ENCODE measurements at places on chromosomes 2 and 18. TPM values are rescaled to one million over a fixed set of nuclear protein-coding genes. Genes with fewer than 3 reads are reported as not detected.

ALLC gene
- total RNA-seq: 0.25 TPM

CLEC4F gene
- total RNA-seq: not detected

CDH2 gene
- total RNA-seq: 35.9 TPM

GATA6 gene
- total RNA-seq: 13.4 TPM

PLGLB2 gene
- 418 TPM for total RNA-seq

GRCh38 chr2:216645636-216645950, 12.4 kb downstream of the IGFBP2 start:
- no peak overlapping the region for H3K4me3 ChIP-seq
- H3K4me1 ChIP-seq: peaks cover 7% of the 10 kb centered on the region
- DNase-seq: no peak
- H3K27me3 ChIP-seq: no peaks in the 10 kb centered on the region
- H3K36me3 ChIP-seq: peaks cover 6% of the 10 kb centered on the region

DNA sequence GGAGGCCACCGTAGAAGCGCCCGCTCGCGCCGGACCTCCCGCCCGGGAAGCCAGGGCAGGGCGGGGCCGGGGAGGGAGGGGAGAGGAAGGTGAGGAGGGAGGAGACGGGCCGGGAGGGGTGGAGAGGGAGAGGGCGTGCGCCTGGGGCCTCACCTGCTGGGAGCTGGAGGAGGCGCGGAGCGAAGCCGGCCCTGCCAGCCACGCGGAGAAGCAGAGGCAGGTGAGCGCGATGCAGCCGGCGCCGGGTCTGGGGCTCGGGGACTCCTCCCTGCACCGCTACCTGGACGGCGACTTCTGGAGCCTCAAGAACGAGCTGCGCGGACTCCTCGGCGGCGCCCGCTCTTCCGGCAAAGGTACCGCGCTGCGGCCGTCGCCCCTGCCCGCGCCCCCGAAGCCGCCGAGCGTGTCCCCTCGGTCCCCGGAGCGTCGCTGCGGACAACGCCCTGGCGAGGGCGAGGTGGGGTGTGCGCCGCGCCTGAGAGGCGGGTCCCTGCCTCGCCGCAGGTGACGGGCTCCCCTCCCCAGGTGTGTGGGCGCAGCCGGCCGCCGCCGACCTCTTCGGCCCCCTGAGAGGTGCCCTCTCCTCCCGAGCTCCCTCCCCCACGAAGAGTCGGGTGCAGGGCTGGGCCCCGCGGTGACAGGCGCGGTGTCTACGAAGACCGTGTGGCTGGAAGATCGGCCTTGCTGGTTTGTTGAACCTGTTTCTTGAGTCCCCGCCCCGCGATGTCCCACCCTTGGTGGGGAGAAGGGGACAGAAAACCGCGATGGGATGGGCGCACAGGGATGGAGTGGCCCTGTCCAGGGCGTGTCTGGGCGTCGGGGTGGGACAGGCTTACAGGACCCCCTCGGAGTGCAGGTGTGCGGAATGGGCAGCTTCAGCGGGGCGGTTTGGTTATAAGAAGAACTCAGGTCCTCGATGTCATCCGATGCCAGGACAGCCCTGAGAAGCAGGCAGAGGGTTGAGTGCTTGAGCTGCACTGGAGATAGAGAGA, at the start of gene ACOXL:
Gene ACOXL, plus strand, starts transcription at position 152 of the 992 bp plus-strand sequence. CDS start 35,817 bp downstream, outside the sequence.
- DNase-seq: no peak
- peaks cover 25% of the 10 kb centered on the region for H3K27me3 ChIP-seq
- H3K4me3 ChIP-seq: no peak within 1 kb of the TSS
- no peak within 1 kb of the TSS for H3K27ac ChIP-seq
- H3K36me3 ChIP-seq: no peaks in the 10 kb centered on the region

DNA sequence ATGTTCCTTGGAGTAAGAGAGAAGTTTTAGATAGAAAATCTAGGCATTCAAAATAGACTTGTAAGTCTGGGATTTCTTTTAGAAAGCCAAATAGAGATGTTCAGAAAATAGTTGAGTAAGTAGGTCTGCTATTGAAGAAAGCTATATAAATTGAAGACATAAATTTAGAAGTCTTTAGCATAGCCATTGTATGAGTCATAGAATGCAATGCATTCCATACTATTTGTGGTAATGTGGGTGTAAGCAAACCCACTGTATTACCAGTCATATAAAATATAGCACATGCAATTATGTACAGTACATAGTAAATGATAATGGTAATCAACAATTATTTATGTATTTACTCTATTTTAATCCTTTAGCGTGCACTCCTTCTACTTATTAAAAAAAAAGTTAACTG, 14.1 kb downstream of the MC4R start:
- DNase-seq: no peak
- H3K4me1 ChIP-seq: no peaks in the 10 kb centered on the region
- peaks cover 1% of the 10 kb centered on the region for H3K36me3 ChIP-seq
- no peaks in the 10 kb centered on the region for H3K27me3 ChIP-seq
- no peak overlapping the region for H3K4me3 ChIP-seq

DNA sequence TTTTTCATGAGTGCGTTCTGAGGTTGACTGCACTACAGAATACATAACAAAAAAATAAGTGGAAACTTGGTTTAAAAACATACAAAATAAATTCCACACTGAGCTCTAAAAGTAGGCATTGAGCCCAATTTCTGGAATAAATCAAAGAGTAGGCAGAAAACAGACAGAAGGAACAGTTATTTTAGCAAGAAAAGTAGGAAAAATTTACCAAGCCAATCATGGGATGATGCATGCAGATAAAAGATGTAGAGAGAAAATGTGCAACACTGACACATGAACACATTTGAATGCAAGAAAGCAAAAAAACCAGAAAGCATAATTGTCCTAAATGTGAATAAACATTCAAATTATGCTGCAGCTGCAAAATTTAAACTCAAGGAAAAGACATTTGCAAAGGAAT, 308.3 kb downstream of the DLGAP1 start:
- no peaks in the 10 kb centered on the region for H3K4me1 ChIP-seq
- no peak overlapping the region for H3K27ac ChIP-seq
- no peaks in the 10 kb centered on the region for H3K27me3 ChIP-seq
- no peaks in the 10 kb centered on the region for H3K36me3 ChIP-seq

GRCh38 chr2:45793305-45793962, 142.0 kb downstream of the PRKCE start:
- no peak for DNase-seq

DNA sequence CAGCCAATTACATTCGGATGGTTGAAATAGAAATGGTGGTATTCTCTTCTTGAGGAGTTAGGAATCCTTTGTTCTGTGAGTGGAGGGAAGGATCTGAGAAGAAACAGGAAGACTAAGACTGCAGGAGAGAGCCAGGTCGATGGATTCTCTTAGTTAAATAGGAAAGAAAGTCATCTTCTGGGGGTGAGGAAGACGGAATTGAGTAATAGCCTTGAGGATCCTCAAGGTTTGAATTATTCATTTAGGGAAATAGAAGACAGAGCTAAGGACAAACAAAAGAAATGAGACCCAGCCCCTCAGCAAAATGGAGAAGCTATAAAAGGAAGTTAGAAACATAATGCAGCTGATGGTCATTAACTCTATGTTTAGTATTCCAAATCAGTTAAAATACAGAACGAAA, 1.8 kb downstream of the LAPTM4A start:
- peak overlapping the region; percentile 70 for H3K4me3 ChIP-seq
- H3K27ac ChIP-seq: peak overlapping the region; percentile 97
- peaks cover 20% of the 10 kb centered on the region for H3K4me1 ChIP-seq
- no peaks in the 10 kb centered on the region for H3K36me3 ChIP-seq

DNA sequence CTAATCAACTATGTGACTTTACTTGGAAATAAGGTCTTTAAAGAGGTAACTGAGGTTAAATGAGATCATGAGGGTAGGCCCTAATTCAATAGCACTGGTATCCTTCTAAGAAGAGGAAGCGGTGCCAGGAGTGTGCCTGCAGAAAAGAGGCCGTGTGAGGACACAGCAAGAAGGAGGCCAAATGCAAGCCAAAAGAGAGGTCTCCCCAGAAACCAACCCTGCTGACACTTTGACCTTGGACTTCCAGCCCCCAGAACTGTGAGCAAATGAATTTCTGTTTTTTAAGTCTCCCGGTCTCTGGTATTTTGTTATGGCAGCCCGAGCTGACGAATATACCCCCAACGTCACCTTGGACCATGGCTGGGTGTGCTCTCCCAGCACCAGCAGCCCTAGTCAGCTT, 257.5 kb upstream of the NCKAP5 start:
- H3K36me3 ChIP-seq: no peaks in the 10 kb centered on the region
- no peak for DNase-seq
- no peak overlapping the region for H3K4me3 ChIP-seq
- H3K4me1 ChIP-seq: no peaks in the 10 kb centered on the region

DNA sequence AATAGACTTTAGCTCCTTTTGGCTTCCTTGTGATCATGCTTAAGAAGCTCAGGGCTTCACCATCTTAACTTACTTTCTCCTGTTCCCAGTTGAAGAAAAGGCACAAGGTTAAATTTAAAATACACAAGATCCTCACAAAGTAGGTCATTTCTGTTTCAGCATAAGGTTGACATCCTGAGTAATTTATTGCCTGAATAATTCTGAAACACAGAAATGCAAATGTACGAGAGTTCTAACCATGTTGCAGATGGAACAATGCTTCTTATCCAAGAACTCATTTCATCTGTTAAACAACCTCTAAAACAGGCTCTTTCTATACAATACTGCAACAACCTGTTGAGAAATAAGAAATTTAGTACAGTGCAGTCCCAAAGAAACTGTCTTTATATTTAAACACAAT, 395.2 kb downstream of the BCL11A start:
- H3K4me1 ChIP-seq: no peaks in the 10 kb centered on the region
- no peak overlapping the region for H3K27ac ChIP-seq
- no peaks in the 10 kb centered on the region for H3K36me3 ChIP-seq
- no peaks in the 10 kb centered on the region for H3K27me3 ChIP-seq

- no peak overlapping the region for H3K4me3 ChIP-seq
- H3K27ac ChIP-seq: no peak overlapping the region
- no peak for DNase-seq
- H3K4me1 ChIP-seq: no peaks in the 10 kb centered on the region
- H3K36me3 ChIP-seq: no peaks in the 10 kb centered on the region
- H3K27me3 ChIP-seq: no peaks in the 10 kb centered on the region
Observed at GRCh38 chr2:134154246-134154645, 99.6 kb upstream of the MGAT5 start.

GRCh38 chr2:12932192-12932591, 215.5 kb downstream of the TRIB2 start:
- no peaks in the 10 kb centered on the region for H3K4me1 ChIP-seq
- H3K27me3 ChIP-seq: no peaks in the 10 kb centered on the region

DNA sequence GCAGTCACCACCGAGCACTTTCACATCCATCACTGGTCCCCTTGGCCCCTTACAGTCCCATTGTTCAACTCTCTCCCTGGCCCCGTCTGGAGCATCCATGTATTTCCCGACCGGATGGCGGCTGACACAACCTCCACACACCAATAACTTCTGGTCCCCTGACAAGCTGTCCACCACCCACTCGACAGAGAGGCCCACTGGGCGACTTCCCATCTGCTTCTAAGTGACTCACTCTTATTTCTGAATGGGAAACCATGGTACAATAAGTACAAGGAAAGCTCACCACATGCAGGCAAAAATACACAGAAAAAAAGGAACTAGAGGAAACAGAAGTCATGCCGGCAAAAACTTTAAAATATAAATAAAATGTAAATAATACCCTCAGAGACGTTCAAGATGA, 82.9 kb upstream of the RAB12 start:
- no peak overlapping the region for H3K27ac ChIP-seq
- DNase-seq: no peak
- H3K36me3 ChIP-seq: no peaks in the 10 kb centered on the region
- H3K4me3 ChIP-seq: no peak overlapping the region
- no peaks in the 10 kb centered on the region for H3K27me3 ChIP-seq

GRCh38 chr18:63297687-63298399, 21.7 kb downstream of the BCL2 start:
- no peak for DNase-seq
- H3K27ac ChIP-seq: no peak overlapping the region
- no peaks in the 10 kb centered on the region for H3K27me3 ChIP-seq
- no peaks in the 10 kb centered on the region for H3K4me1 ChIP-seq

GRCh38 chr18:69727912-69728572, 219.6 kb downstream of the CD226 start:
- no peaks in the 10 kb centered on the region for H3K27me3 ChIP-seq
- no peak overlapping the region for H3K27ac ChIP-seq
- no peak overlapping the region for H3K4me3 ChIP-seq
- H3K36me3 ChIP-seq: no peaks in the 10 kb centered on the region
- DNase-seq: no peak
- H3K4me1 ChIP-seq: no peaks in the 10 kb centered on the region

GRCh38 chr2:120869036-120869729, 133.5 kb downstream of the GLI2 start:
- no peaks in the 10 kb centered on the region for H3K4me1 ChIP-seq
- H3K27me3 ChIP-seq: no peaks in the 10 kb centered on the region
- DNase-seq: no peak
- no peak overlapping the region for H3K4me3 ChIP-seq

DNA sequence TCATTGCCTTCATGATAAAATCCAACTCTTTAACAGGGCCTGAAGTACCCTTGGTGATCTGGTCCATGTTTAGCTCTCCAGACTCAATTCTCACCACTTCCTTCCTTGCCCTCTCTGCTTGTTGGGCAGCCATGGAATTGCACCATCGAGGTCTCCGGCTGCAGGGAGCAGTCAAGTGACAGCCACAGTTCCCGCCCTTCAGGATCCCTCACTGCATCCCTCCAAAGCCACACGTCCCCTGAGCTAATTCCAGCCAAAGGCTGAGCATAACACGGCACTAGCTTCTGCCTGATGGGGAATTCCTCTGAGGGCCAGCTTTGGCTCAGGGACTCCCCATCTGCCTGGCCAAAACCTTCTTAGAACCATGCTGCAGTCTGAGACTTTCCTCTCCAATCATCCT, 47.4 kb upstream of the SLC1A4 start:
- no peak for DNase-seq
- H3K4me1 ChIP-seq: peaks cover 10% of the 10 kb centered on the region
- no peak overlapping the region for H3K4me3 ChIP-seq
- no peaks in the 10 kb centered on the region for H3K36me3 ChIP-seq
- no peaks in the 10 kb centered on the region for H3K27me3 ChIP-seq

- H3K27me3 ChIP-seq: no peaks in the 10 kb centered on the region
- H3K4me1 ChIP-seq: no peaks in the 10 kb centered on the region
- DNase-seq: no peak
Observed at GRCh38 chr18:11566236-11566965, 43.0 kb upstream of the SLC35G4 start.

Measured in right lobe of liver (tissue), 6 donors.